Ovary (tissue), 10 donors: ENCODE measurements at places on chromosomes 5 and 9. TPM values are rescaled to one million over a fixed set of nuclear protein-coding genes. Genes with fewer than 3 reads are reported as not detected.

Gene MEGF10
- total RNA-seq, result 0.48 TPM

Gene ANKRD34B
- not detected for total RNA-seq

Gene C5orf58
- total RNA-seq, result not detected

Gene INSL6
- not detected for total RNA-seq

Gene CDC37L1
- 24.2 TPM for total RNA-seq

Gene PCDHGB3
- total RNA-seq, result 5.6 TPM

Gene IFNA21
- total RNA-seq, result not detected

Gene DBH
- total RNA-seq, result not detected

Gene AKNA
- total RNA-seq, result 47.7 TPM

Gene PIP5KL1
- 3.8 TPM for total RNA-seq

Gene RNF183
- 0.38 TPM for total RNA-seq

Gene LCN9
- total RNA-seq, result not detected

Gene SARDH
- 3.3 TPM for total RNA-seq

Gene NUTM2F
- not detected for total RNA-seq
